ENCODE measurements at places on chromosomes 1 and 21.

DNA sequence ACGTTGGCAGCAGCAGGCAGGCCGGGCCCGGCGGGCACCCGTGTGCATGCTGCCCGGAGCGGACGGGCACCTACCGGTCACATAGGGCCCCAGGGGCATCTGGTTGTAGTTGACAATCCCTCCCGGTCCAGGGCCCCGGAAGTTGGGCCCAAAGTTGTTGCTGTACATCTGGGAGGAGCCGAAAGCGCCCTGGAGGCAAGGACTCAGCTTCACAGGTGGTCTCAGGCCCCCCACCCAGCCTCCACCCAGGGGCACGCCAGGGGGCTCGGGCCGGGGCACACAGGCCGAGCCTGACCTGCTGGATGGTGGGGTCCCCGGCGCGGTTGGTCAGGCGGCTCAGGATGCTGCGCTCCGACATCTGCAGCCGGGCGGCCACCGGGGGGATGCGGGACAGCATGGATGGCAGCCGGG is 60.6 kb downstream of the KCNAB2 start:
- no peak for DNase-seq

- no peak for DNase-seq
These were observed 10.5 kb upstream of the IRF2BP2 start for GRCh38 chr1:234620272-234621126.

GRCh38 chr1:29519788-29520110 is 283.4 kb downstream of the PTPRU start:
- peak; percentile 32 for DNase-seq

GRCh38 chr1:153677718-153678518 is 570 bp upstream of the NPR1 start:
- DNase-seq, result peak; percentile 79

DNA sequence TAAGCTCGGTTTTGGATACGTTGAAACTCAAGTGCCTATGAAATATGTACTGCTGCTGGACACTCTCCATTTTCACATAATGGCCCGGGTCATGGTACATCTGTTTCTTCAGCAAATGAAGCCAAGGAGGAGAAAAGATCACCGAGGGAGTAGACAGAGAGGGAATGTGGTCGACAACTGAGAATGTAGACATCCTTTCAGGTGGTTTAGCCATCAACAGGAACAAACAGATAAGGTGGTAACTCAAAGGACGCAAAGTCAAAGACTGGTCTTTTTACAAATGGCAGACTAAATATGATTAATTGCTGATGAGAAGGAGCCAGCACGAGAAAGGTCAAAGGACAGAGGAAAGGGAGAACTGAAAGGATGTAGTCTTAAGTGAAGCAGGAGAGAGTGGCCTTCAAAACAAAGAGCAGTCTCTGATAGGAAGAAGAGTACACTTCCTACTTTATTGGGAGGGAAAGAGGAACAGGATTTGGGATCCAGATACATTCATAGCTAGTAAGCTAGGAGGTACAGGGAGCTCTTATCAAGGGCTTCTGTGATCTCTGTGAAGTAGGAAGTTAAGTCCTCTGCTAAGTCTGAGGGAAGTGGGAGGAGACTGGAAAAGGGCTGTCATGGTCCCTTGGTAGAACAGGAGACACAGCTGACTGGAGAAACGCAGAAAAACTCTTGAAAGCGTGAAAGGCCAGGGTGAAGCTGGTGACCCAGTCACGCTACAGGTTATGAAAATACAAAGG is 28.3 kb downstream of the NUP133 start:
- no peak for DNase-seq

GRCh38 chr1:226443033-226443432 is 35.1 kb upstream of the PARP1 start:
- no peak for DNase-seq

Measured in activated CD8-positive, alpha-beta memory T cell treated with anti-CD3 and anti-CD28 coated beads for 24 hours (primary cell).